B cell (primary cell): ENCODE measurements at places on chromosomes 11 and 22.

GRCh38 chr11:128553662-128554362, 33.5 kb downstream of the ETS1 start:
- peak; percentile 26 for DNase-seq

- no peak for DNase-seq
Observed at GRCh38 chr11:129402206-129403171, 26.8 kb downstream of the BARX2 start.

DNA sequence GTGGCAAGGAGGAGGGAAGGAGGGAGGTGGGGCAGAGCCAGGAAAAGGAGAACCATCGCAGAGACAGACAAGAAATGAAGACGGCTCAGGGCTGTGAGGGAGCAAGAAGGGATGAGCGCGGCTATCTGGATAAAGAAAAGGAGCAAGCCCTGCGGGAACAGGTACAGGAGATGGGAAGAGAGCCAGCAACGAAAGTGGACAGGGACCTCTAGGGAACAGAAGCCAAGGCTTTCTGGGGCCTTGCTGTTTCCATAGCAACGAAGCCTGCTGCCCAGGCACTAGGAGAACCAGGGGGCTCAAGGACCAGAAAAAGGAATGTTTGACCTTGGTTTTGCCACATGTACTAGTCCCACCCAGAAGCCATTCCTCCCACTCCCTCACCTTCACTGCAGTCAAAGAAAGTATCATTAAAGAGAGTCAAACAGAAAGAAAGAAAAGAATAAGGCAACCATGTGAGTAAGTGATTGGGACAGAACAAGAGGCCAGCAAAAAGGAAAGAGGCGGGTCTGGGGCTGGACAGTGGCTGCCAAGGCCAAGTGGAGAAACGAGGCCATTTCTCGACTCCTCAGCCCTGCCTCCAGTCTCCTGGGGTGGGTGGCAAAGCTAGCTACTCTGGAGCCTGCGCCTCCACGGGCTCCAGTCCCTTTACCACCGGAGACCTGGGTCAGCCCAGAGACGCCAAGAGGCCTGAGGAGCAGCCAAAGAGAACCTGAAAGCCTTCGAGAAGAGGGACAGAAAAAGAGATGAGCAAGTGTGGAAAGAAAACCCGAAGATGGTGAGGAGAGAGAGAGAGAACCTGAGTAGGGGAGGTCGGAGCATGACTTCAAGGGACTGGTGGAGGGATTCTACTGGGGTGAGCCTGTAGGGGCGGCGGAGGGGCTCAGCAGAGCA, 35.1 kb downstream of the NRXN2 start:
- no peak for DNase-seq

DNA sequence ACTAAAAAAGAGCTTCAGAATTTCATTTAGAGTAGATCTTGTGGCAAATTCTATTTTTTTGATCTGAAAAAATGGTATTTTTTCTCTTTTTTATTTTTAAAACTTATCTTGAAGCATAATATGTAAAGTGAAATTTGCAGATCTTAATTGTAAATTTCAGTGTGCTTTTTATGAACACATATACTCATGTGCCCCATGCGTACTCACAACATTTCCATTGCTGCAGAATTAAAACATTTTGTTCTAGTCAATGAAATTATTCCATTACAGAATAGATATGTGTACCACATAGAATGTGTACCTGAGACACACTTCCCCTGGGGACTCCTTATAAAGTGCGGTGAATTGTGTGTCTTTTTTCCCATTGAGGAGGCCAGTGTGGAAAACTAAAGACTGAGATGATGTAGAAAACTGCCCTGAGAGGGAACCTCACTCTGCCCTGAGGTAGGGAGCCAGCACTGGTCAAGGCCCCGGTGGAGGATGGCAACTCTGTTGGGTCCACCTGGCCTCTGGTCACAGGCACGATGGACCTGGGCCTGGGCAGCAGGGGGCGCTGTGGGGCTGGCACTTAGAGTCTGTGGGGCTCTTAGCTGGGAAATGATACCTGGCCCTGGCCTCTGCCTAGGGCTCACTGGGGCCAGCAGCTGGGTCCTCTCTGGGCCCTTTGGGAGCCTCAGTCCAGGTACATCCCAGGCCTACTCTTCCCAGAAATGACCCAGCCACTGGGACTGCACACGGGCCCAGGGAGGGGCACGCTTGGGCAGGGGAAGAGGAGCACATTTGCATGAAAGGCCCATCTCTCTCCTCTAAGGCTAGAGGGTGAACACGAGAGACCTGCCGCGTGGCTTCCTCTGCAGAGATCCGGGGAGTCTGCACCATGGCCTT, 77.9 kb upstream of the TOP3B start:
- DNase-seq, result peak; percentile 75

- no peak for DNase-seq
Observed at GRCh38 chr11:43644621-43645299, 35.8 kb upstream of the HSD17B12 start.

DNA sequence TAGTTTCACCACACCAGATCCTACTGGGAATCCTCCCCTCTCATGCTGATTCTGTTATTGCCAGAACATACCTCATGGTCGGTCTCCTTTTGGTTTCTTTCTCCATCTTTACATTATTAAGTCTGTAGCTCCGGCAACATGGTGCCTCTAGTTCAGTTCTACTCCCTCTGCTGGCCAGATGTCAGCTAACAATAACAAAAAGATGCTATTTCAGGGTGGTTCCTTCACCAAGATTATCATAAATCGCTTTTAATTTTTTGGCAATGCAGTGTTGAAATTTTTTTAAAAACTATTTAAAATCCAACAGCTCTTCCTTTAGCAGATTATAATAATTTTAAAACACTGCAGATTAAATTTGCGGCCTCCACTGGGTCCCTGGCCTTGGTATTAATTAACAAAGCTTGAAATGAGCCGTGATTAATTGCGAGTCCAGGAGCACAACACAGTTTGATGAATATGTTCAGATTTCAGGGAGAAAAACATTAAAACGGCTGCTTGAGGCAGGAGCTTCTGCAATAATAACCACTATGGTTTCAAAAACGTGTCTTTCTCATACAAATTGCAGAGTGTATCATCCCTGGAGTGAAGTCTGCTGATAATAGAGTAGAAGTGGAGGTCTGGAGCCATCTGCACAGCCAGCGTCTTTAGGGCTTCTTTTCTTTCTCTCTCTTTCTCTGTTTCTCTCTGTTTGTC, 492.9 kb upstream of the KIRREL3 start:
- no peak for DNase-seq

DNA sequence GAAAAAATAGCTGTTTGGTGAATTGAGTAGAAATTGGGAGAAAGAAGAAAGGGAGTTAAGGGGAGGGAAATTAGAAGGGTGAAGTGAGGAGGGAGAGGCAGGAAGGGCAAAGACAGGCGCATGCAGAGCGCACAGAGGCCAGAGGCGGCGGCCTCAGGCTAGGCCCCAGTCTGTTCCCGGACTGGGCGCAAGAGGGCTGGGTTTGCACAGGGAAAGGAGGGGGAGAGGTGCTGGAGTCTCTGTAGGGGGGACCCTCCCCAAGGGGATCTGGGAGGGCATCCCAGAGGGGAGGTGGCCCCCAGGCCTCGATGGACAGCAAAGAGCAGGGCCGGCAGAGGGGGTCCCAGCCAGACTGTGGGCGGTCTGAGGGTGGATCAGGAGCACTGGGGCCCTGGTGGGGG, 1.3 kb upstream of the FLRT1 start:
- no peak for DNase-seq

DNA sequence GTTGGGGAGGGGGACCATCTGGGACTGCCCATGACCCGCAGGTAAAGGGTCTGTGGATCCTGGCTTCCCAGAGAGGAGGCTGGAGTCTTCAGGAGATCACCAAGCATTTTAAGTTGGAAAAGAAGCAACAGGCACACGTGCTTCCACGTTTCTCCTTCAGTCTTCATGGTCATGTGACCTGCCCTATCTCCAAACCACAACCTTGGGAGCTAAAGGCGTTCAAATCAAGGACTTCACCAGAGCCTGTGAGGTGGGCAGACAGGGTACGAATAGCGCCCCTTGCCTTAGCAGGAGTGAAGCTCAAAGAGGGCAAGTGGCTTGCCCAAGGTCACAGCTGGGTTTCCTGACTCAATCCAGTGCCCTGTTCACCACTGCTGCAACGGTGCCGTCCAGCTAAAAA, 6.7 kb downstream of the TMEM184B start:
- DNase-seq, result no peak

- DNase-seq, result no peak
Observed at GRCh38 chr11:34330653-34331052, 27.2 kb downstream of the ABTB2 start.

- DNase-seq, result no peak
Observed at GRCh38 chr11:117750916-117751662, 45.9 kb downstream of the DSCAML1 start.

GRCh38 chr11:13277768-13278608, at the start of gene BMAL1:
Gene BMAL1, plus strand, starts transcription at chr11:13277790. Its CDS starts 76,519 bp downstream, at chr11:13354309.
- peak; percentile 72 for DNase-seq

- DNase-seq, result no peak
Observed at GRCh38 chr11:15446315-15446714, 331.6 kb downstream of the INSC start.

- DNase-seq, result no peak
Observed at GRCh38 chr22:38428714-38429113, 26.3 kb downstream of the KCNJ4 start.

- no peak for DNase-seq
Observed at GRCh38 chr11:12157241-12157661, 46.9 kb downstream of the MICAL2 start.

DNA sequence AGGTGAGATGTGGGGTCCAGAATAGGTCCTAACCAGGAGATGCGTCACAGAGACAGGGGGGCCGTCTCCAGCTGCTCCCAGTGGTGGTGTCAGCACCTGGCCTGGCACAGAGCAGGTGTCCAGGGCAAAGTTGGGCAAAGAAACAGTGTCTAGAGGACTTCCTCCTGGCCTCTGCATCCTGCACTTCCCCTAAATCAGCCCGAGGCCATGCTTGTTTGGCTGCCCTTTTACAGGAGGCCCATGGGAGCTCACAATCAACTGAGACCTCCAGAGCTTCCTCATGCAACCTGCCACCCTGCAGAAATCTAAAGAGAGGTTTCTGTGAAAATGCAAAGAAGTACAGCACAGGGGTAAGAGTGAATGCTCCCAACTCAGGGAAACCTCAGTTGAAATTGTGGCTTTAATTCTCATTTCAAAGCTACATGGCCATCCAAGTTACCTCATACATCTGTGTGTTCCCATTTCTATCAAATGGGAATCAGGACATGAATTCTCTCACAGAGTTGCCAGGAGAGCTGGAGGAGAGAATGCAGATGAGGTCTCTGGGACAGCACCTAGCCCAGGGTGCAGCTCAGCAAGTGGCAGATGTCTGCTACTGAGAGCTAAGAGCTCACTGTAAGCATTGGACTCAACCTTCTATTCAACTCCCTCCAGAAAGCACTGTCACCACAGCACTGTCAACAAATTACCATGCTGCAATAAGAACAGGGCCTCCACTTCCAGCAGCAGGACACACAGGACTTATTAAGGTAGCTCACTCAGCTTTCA, 32.6 kb downstream of the TCIRG1 start:
- DNase-seq, result no peak
